AG08396 (cell line): ENCODE measurements at places on chromosomes 13 and 19.
A peak's percentile ranks its signal among the peaks of the same experiment; 100 is the strongest.

DNA sequence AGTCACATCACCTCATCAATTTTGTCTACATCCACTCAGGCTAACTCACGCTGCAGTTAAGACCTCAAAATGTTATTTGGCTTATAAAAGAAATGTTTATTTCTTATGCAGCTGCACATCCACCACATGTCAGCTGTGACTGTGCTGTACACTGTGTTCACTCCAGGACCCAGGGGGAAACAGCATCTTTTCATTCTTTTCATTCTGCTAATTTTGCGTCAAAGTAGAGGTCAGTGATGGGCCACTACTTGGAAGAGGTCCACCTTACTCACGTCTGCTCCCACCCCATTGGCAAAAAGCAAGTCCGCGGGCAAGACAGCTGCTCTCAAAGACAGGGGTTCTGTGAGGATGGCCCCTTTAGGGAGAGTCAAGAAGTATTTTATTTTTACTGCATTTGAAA, 4.5 kb upstream of the DCT start:
- DNase-seq: no peak

DNA sequence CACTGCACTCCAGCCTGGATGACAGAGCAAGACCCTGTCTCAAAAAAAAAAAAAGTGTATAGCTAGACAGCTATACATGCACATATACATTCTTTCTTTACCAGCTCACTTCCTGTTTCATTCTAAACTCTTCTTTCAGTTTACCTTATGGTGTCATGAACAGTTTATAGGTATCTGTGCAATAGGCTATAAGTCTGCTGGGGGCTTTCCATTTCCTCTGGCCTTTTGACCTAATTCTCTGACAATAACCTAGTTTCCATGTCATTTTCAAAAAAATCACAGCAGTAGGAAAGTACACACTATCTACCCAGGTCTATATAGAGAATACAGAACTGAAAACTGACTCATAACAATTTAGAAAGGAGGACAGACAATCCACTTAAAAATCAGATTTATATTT, 24.4 kb upstream of the URAD start:
- DNase-seq: no peak

DNA sequence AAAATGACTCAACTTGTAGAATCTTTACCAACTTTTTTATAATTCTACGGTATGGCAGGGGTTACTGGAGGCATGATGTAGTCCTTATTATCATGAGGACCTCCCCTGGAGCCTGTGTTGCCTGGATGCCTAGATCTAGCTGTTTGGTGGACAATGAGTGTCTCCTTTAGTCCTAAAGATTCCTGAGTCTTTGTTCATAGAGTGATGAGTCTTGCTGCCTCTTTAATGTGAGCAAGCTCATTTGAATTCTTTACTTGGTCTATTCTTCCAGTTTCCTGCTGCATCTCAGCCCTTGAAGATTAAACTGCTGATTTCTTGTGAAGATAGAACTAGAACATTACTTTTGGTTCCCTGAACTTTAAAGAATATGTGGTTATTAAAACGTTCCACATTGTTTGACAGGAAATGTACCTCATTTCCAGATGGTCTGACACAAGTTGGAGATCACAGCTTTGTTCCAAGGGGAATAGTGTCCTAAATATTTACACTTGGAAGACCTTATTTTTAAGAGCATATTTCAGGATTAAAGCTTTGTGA, 51.9 kb downstream of the SLAIN1 start:
- no peak for DNase-seq

DNA sequence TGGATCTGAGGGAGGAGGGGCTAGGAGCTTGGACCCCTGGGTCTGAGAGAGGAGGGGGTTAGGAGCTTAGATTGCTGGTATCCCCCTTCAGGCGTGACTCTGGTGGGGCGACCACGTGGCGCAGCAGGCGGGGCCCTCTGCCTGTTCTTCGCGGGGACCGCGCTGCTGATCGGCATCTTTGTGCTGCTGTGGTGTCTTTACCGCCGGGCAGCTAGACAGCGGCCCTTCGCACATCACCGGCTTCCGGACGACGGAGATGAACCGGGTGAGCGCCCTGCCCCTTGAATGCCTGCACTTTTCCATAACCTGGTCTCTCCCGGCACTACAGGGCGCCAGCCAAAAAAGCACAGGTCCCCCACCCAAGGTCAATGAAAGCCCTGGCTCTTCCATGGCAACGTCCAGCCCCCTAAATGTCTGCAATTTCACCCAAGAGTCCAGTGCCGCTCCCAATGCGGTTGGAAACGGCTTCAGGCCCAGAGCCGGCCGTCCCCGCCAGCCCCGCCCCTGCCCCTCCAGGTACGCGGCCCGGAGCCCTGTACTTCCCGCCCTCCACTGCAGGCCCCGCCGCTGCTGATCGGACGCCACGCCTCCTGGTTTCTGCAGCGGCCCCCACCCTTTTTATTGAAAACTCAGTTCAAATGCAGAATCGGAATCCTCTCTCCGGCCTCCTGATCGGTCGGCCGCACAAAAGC, 2.8 kb downstream of the GFY start:
- no peak for DNase-seq

DNA sequence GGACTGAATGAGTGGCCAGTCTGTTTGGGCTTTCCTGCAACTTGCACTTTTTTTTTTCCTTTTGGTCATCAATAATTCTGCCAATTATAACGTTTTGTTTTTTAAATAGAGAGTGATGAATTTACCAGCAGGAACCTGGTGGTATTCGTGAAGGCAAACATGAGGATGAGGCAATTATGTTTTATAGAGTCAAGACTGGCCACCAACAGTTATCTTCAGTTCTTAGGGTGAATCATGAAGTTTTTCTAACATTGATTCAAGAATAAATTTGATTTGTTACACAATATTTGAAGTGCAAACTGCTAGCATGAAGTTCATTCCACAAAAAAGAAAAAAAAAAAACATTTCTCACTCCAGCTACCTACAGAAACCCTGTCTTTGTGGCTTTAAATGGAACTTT, 244.5 kb downstream of the SPRY2 start:
- no peak for DNase-seq

DNA sequence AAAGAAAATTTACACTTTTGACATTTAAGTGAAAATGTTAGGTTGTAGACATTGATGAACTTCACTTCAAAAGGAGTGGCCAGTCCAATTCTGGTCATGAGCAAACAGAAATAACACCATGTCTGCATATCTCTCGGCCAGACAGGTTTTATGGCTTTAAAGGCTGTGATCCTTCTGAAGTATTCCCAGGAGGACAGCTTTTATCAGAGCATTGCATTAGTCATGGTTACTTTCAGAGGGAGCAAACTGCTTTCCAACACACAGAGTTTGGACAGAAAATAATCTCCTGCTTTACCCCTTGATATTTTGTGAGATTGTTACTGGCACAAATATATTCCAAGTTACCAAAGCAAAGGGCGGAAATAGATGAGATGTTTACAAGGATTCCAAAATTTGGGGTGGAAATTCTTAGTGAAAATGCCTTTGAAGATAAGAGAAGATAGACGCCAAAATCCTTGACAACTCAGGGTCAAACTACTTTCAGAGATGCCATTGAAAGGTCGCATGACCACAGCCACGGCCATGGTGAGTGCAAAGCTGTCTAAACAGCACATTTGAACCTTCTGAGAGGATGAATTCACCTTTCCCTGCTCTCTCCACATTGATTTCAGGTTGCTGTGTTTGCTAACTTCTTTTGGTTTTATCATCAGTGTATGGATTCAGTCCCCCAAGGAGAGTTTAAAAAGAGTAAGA, 584.5 kb upstream of the SGCG start:
- no peak for DNase-seq

DNA sequence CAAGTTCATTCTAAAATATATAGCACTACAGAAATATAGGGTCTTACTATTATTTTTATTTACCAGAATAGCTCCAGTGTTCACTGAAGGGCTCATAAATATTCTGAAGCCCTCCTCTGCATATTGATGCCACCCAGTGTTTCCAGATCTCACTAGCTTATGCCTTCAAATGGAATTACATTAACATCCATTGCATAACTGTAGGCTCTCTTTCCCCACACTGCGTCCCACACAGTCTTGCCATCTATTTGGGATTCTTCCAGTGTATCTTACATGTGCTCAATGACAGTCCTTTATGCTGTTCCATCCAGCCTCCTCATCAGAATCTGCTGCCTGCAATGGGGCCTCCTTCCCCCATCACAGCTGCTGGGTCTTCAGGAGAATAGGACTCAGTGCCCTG, 137.2 kb downstream of the CYSLTR2 start:
- no peak for DNase-seq

- DNase-seq: no peak
These were observed 19.5 kb upstream of the TRPC4 start for GRCh38 chr13:37889102-37889501.

GRCh38 chr13:42320375-42320787, 48.4 kb downstream of the AKAP11 start:
- no peak for DNase-seq

GRCh38 chr19:7748756-7749155, 1.4 kb upstream of the CD209 start:
- no peak for DNase-seq

GRCh38 chr19:482186-483041, 13.9 kb upstream of the MADCAM1 start:
- no peak for DNase-seq

- no peak for DNase-seq
These were observed 792.6 kb upstream of the GPC6 start for GRCh38 chr13:92433963-92434362.

DNA sequence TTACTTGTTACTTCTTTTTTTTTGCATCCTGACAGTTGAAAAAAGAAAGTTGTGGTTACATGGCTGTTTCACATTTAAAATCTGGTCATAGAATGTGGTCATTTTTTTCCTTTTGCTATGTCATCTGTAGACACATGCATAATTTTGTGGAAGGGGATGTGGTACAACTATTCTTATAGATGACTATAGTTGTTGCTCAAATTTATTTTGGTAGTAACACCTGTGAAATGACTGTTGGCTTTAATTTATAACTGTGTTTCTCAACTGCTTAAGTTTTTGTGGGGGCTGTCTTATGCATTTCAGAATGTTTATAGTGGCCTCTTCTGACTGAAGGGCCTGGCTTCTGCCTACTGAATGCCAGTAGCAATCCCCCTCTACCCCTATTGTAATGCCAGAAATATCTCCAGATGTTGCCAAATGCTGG, 130.5 kb downstream of the PAN3 start:
- no peak for DNase-seq

DNA sequence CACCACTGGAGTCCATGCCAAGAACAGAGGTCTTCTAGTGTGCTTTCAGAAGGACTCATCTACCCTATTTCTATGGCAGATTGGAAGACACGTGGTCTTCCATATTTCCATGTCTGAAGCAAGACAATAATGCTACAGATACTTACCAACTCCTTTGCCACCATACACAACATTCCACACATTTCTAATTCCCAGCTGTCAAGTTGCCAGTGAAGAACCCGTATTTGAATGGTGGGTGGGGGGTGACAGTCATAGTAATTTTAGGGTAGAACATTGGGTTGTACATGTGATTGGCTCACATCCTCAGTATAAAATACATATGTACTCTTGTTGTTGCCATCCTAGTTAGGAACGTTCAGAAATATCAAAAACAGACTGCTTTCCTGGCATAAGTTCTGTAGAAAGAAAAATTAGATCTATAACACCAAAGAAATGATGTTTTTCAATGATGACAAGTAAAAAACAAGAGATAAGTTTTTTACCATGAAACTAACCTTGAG, 69.3 kb downstream of the LHFPL6 start:
- no peak for DNase-seq

GRCh38 chr13:73299787-73300186, 241.0 kb downstream of the KLF5 start:
- DNase-seq: no peak

DNA sequence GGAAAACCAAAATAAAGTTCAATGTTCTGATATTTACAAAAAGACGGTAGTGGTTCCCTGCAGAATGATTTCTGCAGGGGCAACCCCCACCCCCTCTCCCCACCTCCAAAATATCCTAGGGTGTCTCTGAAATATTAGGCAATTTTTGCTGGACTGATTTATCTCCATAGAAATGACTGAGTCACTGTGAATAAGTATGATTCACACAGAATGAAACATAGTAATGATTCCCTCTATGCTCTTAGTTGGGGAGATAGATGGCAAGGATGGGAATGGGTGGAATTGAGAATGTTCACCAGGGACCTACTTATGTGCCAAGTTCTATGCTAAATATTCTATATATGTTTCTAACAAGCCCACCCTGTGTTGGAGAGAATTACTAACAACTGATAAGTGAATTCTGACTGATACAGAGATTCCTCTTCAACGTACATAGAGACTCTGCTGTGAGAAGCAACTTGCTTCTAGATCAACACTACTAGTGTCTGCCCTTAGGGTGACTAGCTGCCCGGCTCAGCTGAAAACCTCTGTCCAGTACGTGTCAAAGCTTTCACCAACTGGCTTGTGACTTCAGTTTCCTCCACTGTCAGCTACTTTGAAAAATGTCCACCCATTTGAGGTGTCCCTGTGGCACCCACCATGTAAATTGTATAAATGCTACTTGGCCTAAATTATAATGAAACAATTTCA, 38.4 kb upstream of the RAP2A start:
- DNase-seq: peak; percentile 20

- DNase-seq: no peak
These were observed 219.8 kb downstream of the MZT1 start for GRCh38 chr13:72507416-72508199.

GRCh38 chr13:72164811-72165210, 297.8 kb upstream of the DACH1 start:
- DNase-seq: no peak

DNA sequence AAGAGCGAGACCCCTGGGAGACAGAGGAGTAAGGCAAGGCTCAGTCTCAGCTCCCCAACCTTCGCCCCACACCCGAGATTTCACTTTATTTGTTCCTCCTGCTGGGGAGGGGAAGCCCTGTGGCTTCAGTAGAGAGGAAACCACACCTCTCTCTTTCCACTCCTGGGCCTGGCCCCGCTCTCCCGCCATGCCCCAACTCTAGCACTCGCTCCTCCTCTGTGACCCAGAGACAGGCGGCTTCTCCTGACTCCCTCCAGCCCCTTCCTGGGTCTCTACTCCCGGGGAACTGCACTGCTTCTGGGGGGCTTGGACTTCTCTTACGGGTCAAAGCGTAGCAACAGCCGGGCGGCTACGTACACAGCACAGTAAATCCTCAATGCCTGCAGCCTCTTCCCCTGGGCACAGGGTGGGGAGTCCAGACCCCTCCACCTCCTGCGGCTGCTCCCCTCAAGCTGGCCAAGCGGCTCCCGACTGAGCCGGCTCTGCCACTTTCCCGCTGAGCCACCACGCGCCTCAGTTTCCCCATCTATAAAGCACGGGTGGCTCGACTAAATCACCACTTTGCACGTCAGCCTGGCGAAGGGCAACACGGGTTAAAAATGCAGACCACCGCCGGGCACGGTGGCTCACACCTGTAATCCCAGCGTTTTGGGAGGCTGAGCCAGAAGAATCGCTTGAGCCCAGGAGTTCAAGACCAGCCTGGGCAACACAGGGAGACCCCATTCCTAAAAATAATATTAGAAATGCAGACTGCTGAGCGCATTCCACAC, 1.4 kb downstream of the RNF126 start:
- DNase-seq: peak; percentile 58

- DNase-seq: no peak
These were observed 8.7 kb downstream of the SYNGR4 start for GRCh38 chr19:48372904-48373303.
